ENCODE measurements at places on chromosomes 2 and 18.
A peak's percentile ranks its signal among the peaks of the same experiment; 100 is the strongest.

- DNase-seq, result no peak
These were observed 262.6 kb downstream of the AGAP1 start for GRCh38 chr2:235756491-235756890.

GRCh38 chr2:238418196-238418998, 8.3 kb upstream of the ASB1 start:
- DNase-seq, result no peak

- DNase-seq, result no peak
These were observed 96.5 kb upstream of the SERTAD2 start for GRCh38 chr2:64750001-64750816.

DNA sequence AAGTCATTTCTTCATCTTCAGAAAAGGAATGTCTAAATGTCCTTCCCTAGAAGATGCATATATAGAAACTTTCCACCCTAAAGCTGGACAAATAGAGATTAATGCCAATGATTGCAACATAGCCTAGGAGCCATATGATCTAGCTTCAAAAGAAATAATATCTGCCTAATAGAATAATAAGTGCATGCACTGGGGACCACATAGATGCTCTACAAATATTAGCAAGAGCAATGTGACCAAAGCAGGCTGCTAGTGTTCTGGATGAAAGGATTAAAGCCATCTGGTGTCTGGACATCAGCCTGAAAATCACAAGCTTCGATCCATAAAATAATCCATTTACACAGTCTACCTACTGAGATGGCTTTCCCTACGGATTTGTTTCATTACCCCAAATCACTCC, 280.1 kb upstream of the KLHL14 start:
- no peak for DNase-seq

GRCh38 chr18:13831864-13832508, 8.0 kb downstream of the MC5R start:
- no peak for DNase-seq

DNA sequence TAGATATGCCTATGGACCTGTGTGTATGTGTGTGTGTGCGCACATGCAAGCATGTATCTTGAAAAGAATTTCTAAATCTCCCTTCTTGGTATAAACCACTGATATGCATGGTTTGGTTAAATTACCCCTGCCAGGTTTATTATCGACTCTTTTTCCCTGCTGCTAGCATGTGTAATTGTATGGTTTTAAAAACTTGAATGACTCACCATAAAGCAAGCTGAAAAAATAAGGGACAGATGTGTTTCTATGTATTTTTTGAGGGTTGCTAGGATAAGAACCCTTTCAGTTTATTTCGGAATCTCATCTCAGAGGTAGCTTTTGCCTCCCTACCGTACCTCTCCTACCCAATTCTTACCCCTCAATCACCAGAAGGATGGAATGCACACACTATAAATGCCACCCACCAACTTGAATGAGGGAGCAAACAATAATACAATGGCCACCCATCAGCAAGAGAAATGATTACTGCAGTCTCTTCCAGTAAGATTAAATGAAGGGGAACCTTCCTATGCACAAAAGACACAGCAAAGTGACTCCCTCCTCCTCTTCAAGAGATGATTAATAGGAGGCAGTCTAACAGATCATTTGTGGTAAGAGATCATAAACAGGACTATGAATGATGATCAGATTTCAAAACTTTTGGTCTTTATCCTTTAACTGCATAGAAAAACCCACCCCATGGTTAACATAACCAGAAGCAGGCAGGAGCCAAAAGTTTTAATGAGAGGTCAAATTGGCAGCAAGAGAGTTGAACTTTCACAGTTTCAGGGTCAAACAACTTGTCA, 357.2 kb downstream of the SATB2 start:
- no peak for DNase-seq

DNA sequence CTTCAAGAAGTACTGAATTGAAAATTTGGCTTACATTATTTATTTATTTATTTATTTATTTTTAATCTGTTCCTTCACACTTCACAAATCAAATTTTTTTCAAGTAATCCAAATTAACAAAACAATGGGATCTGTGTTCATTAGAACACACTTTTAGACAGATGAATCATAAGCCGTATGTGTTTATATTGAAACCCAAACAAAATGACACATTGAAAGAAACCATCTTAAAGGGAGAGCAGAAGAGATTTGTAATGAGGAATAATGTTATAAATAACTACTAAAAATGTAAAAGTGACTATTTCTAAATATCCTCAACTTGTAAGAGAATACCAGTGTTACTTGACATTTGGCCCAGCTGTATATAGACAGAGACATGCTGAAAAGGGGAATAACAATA, 991.0 kb upstream of the CHAC2 start:
- no peak for DNase-seq

- peak; percentile 84 for DNase-seq
These were observed 72.4 kb downstream of the ODC1 start for GRCh38 chr2:10375570-10376281.

DNA sequence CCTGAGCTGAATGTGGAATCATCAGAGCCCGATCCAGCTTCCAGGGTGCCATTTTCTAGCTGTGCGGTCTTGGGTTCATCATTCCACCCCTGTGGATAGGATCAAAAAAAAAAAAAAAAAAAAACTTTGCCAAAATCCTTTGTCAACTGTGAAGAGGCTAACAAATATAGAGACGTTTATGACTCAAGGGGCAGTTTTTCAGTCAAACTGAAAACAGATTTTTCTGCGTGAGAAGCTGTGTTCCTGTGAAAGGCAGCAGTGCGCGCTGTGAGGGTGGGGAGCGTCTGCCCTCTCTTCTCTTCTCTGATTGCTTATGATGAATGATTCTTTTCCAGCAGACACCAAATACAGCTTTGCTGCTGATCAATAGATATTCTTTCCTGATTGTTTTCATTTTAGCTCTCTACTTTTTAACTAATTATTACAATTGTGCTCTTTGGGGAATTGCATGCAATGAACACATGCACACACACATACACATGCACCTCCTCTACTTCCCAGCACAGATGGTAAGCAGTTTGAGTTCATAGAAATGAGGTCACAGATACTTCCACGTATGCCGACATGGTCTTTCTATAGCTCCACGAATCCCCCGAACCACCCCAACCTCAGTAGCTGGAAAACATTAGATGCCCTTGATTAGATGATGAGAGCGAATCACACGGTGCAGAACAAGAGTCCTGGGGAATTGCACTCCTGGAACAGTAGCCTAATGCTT, 175.4 kb downstream of the NRP2 start:
- no peak for DNase-seq

- DNase-seq, result no peak
These were observed 62.4 kb upstream of the GCFC2 start for GRCh38 chr2:75772908-75773630.

- DNase-seq, result no peak
These were observed 957.1 kb upstream of the CHAC2 start for GRCh38 chr2:52810460-52810859.

Measured in bone marrow (tissue), 2 donors.